ENCODE measurements at places on chromosomes 7 and 10. TPM values are rescaled to one million over a fixed set of nuclear protein-coding genes. Genes with fewer than 3 reads are reported as not detected.
A peak's percentile ranks its signal among the peaks of the same experiment; 100 is the strongest.

DNA sequence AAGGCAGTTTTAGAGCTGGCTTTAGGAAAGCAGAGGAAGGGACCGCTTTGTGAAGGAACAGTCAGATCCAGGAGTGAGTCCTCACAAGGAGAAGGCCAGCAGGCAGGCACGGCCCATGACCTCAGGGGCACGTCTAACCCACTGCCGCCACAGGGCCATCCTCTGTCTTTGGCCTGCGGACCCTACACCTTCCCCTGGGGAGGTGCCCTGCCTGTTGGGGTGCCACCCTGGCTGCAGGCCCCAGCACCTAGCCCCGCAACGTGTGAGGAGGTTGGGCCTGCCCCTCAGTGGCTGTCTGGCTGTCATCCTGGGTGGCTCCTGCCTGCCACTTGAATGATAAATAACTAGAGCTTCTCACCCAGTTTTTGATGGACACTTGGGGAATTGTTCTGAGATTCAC is 31.0 kb upstream of the TRIM8 start:
- no peaks in the 10 kb centered on the region for H3K27me3 ChIP-seq
- DNase-seq = no peak
- H3K27ac ChIP-seq = no peak overlapping the region
- no peak overlapping the region for H3K4me3 ChIP-seq

DNA sequence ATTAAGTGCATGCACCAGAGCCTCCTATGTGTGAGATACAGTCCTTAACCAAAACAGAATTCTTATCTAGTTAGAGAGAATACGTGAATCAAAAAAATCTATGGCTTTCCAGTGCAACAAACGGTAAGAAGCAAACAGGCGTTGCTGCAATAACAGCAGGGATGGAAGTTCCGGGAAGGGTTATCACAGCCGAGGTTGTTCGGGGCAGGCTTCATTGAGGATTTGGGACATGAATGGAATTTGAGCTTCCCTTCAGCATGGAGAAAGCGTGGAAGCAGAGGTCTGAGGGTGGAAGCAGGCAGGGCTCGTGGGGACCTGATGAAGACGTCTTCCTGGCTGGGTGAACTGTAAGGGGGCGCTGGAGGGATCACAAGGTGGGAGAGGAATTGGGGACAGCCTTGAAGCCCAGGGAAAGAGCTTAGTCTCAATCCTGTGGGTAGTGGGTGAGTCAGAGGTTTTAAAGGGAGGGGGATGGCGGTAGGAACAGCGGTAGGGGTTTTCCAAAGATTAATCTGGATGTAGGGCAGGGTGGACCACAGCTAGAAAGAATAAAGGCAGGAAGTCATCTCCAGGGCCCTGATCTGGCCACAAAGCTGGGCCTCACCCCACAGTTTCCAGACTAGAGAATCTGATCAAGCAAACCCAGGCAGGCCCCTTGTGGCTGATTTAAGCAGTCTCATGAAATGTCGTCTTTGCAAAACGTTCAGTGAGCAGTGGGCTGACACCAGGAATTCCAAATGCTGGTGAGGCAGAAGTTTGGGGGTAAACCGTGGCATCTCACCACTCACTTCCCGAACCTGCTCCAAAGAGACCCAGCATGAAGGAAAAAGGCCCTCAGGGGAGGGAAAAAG is 65.1 kb downstream of the CALML3 start:
- H3K27ac ChIP-seq = no peak overlapping the region
- H3K36me3 ChIP-seq = no peaks in the 10 kb centered on the region
- H3K27me3 ChIP-seq = no peaks in the 10 kb centered on the region
- no peak overlapping the region for H3K4me3 ChIP-seq
- peaks cover 8% of the 10 kb centered on the region for H3K4me1 ChIP-seq
- DNase-seq = no peak

Gene TAF3
- total RNA-seq = 5.0 TPM

Gene TYW1B
- 1.3 TPM for total RNA-seq

Gene AGR2
- total RNA-seq = not detected

DNA sequence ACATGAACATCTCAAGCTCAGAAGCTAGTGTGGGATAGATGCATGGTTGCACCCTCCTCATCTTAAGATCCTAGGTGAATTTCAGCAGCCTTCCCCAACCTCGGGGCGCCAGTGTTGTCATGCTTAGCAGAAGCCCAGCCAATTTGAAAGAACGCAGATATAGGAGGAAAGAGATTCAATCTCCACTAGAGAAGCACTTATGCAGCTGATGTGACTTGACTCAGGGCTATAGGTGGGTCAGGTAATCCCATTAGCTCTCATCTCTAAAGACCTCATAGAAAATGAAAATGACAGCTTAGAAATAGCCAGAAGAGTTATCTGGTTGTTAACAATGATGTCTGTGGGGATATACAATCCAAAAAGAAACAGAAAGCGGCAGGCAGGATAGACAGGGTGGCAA is 310.5 kb downstream of the GPAM start:
- DNase-seq = no peak
- H3K36me3 ChIP-seq = no peaks in the 10 kb centered on the region
- H3K4me1 ChIP-seq = no peaks in the 10 kb centered on the region
- H3K4me3 ChIP-seq = no peak overlapping the region

DNA sequence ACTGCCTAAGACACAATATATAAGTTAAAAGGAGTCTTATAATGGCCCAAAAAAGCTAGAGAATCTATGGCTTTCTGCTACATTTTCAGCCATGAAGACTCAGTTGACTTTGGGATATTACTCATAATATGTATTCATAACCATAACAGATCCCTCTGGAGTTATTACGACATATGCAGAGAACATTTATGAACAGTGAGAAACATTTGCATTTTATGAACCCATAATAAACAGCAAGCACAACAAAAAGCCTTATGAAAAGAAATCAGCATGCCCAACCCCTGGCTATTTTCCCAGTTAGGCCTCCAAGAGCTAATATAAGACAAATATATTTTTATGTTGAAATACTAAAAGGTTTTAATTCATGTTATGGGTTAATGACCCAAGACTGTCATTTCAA is 52.4 kb downstream of the ARMH3 start:
- H3K27ac ChIP-seq = no peak overlapping the region
- H3K27me3 ChIP-seq = no peaks in the 10 kb centered on the region
- DNase-seq = no peak
- H3K36me3 ChIP-seq = no peaks in the 10 kb centered on the region
- H3K4me1 ChIP-seq = no peaks in the 10 kb centered on the region

Gene NRAP
- total RNA-seq = not detected

Gene C10orf143
- total RNA-seq = 4.4 TPM

Gene CADPS2
- total RNA-seq = 57.0 TPM

DNA sequence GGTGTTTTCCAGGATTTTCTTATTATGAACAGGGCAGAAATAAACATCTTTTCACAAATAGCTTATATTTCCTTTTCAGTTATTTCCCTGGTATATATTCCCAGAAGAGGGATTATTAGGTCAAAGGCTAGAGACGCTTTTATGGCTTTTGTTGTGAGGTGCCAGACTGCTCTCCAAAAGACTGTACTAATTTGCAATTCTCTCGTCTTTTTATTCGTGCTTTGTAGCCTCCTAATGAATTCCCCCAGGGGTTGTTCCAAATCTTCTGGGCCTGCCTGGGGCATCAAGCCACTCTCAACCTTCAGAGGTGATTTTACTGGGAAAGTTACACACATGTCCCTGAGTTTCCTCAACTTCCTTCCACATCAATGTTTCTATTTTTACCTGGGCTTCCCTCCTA is 34.0 kb upstream of the R3HCC1L start:
- no peak overlapping the region for H3K4me3 ChIP-seq
- no peaks in the 10 kb centered on the region for H3K4me1 ChIP-seq
- H3K27me3 ChIP-seq = peaks cover 6% of the 10 kb centered on the region
- no peaks in the 10 kb centered on the region for H3K36me3 ChIP-seq

Gene NUDCD3
- total RNA-seq = 127 TPM

GRCh38 chr7:4724648-4725013 is 42.5 kb downstream of the FOXK1 start:
- H3K4me3 ChIP-seq = peak overlapping the region; percentile 60
- DNase-seq = no peak
- peak overlapping the region; percentile 92 for H3K27ac ChIP-seq
- H3K36me3 ChIP-seq = no peaks in the 10 kb centered on the region

DNA sequence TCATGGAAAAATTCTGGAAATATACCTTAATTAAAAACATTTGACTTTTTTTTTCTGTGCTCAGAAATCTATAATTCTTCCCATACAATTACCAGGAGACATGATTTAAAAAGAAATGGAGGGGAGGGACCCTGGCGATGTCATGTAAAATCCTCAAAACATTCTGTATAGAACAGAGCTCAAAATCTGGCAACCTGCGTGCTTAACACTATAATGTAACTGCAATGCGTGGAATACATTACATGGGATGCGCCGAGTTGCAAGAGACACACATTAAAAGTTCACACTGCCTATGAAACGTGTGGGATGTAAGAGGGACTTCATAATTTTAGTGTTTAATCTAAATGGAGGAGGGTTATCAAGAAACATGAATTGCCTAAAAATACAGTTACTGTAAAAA is 215.0 kb downstream of the GLI3 start:
- no peak overlapping the region for H3K27ac ChIP-seq
- no peaks in the 10 kb centered on the region for H3K36me3 ChIP-seq
- no peak overlapping the region for H3K4me3 ChIP-seq
- no peak for DNase-seq

Gene SFRP4
- 1.1 TPM for total RNA-seq
